ENCODE measurements at places on chromosomes 12 and 14. TPM values are rescaled to one million over a fixed set of nuclear protein-coding genes. Genes with fewer than 3 reads are reported as not detected.

DNA sequence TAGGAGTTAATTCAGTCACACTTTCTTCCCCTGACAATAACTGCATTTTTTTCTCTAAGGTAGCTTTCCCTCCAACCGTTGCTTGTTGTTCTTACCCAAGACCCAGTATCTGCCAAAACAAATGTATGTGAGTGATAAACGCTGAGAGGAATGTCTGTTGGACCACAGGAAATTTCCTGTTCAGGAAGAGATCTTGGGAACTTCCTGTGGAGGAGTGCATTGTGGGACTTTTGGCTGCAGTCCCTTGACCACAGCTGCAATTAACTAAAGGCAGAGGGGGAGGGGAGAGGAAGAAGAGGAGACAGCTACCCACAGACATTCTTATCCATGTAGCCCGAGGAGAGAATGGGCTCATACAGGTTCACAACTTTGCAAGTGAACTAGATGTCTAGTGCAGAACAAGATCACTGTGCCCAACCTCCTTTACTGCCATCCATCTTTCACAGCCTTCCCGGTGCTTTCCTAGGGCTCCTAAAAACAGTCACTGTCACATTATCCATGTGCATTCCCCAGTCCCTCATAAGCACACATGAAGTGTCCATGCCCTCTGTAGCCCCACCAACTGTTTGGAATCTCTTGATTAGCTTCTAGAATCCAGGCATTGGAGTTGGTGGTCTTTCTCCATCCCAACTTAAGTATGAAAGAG lies 149.5 kb downstream of the ETV6 start:
- H3K4me3 ChIP-seq: no peak overlapping the region
- peak overlapping the region; percentile 83 for H3K27ac ChIP-seq
- no peaks in the 10 kb centered on the region for H3K27me3 ChIP-seq
- peaks cover 5% of the 10 kb centered on the region for H3K4me1 ChIP-seq

GRCh38 chr14:86430853-86431252 lies 900.9 kb downstream of the FLRT2 start:
- no peak overlapping the region for H3K27ac ChIP-seq
- no peaks in the 10 kb centered on the region for H3K36me3 ChIP-seq
- H3K27me3 ChIP-seq: no peaks in the 10 kb centered on the region
- no peak overlapping the region for H3K4me3 ChIP-seq
- H3K4me1 ChIP-seq: no peaks in the 10 kb centered on the region
- DNase-seq: no peak

The LUM gene
- 118 TPM for total RNA-seq

DNA sequence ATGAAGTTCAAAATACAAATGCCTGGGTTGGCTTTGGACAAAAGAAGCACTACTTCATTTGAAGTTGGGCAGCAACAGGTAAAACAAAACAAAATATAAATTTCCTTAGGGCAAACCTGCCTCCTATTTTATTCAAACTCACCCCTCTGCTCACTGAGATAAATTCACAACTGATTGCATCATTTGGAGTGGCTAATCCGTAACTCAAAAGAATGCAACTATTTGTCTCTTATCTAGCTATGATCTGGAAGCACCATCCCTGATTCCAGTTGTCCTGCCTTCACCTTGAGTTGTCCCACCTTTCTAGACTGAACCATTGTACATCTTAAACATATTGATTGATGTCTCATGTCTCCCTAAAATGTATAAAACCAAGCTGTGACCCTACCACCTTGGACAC lies 145.0 kb downstream of the CCER1 start:
- no peaks in the 10 kb centered on the region for H3K4me1 ChIP-seq
- DNase-seq: no peak
- H3K36me3 ChIP-seq: no peaks in the 10 kb centered on the region
- no peaks in the 10 kb centered on the region for H3K27me3 ChIP-seq
- H3K27ac ChIP-seq: no peak overlapping the region
- H3K4me3 ChIP-seq: no peak overlapping the region

- peak; percentile 95 for DNase-seq
- H3K4me1 ChIP-seq: no peaks in the 10 kb centered on the region
- no peaks in the 10 kb centered on the region for H3K36me3 ChIP-seq
- no peaks in the 10 kb centered on the region for H3K27me3 ChIP-seq
Observed at GRCh38 chr14:68824517-68825347, 31.9 kb upstream of the ZFP36L1 start.

GRCh38 chr12:66206141-66206540 lies 17.1 kb downstream of the IRAK3 start:
- H3K4me1 ChIP-seq: no peaks in the 10 kb centered on the region
- H3K27me3 ChIP-seq: no peaks in the 10 kb centered on the region
- no peak overlapping the region for H3K27ac ChIP-seq

DNA sequence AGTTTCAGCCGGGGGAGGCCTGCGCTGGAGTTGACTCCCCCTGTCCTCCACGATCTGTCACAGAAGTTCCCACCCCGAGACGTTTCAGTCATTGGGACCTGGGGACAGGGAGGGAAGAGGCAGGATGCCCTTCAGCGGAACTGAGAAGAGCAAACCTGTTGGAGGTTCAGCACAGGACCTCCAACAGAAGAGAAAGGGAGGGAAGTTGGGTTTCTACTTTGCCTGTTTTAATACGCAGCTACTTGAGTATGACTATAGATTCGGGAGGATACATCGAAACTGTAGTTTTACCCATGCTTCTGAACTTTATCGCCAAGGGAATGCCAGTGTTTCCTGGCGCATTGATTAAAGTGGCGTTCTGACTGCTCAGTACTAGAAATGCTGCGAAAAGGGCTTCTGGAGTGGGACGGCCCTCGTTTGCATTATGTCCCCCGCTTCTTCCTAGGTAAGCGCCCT lies 2.3 kb upstream of the DUSP6 start:
- H3K36me3 ChIP-seq: no peaks in the 10 kb centered on the region
- peaks cover 6% of the 10 kb centered on the region for H3K4me1 ChIP-seq
- H3K4me3 ChIP-seq: peak overlapping the region; percentile 45

GRCh38 chr12:6376079-6376869 lies 911 bp upstream of the SCNN1A start:
- H3K4me1 ChIP-seq: no peaks in the 10 kb centered on the region
- H3K27me3 ChIP-seq: no peaks in the 10 kb centered on the region
- peak; percentile 73 for DNase-seq
- no peak overlapping the region for H3K4me3 ChIP-seq
- H3K36me3 ChIP-seq: no peaks in the 10 kb centered on the region
- no peak overlapping the region for H3K27ac ChIP-seq

The DNAI7 gene
- 0.24 TPM for total RNA-seq

DNA sequence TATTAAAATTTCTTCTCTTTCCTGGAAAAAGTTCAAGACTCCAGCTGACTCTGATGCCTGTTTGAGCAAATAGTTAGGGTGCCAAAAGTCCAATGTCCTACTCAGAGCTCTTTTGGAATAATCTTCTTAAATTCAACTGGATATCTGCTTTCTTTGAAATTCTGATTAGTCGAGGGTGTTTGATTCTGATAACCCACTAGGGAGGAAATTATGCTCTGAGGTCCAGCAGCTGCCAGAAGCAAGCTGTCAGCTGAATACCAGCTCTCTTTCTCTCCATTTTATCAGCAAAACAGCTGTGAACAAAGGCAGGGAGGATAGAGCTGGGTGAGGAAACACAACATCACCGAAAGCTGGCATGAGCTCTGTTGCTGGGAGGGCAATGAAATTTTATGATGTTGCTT lies 141.5 kb downstream of the CAND1 start:
- no peaks in the 10 kb centered on the region for H3K36me3 ChIP-seq
- H3K27ac ChIP-seq: no peak overlapping the region
- H3K4me3 ChIP-seq: no peak overlapping the region
- no peak for DNase-seq
- no peaks in the 10 kb centered on the region for H3K27me3 ChIP-seq
- H3K4me1 ChIP-seq: peaks cover 2% of the 10 kb centered on the region

The TMTC1 gene
- total RNA-seq: 69.4 TPM

The KLRC2 gene
- total RNA-seq: not detected

- H3K36me3 ChIP-seq: no peaks in the 10 kb centered on the region
- no peak overlapping the region for H3K4me3 ChIP-seq
- no peaks in the 10 kb centered on the region for H3K27me3 ChIP-seq
- DNase-seq: no peak
- H3K4me1 ChIP-seq: no peaks in the 10 kb centered on the region
Observed at GRCh38 chr14:90778571-90779255, 37.5 kb downstream of the TTC7B start.

The RFX4 gene
- total RNA-seq: not detected

GRCh38 chr14:71267007-71267513 lies 359.8 kb downstream of the PCNX1 start:
- H3K4me3 ChIP-seq: no peak overlapping the region
- H3K36me3 ChIP-seq: no peaks in the 10 kb centered on the region
- H3K27ac ChIP-seq: no peak overlapping the region

- H3K27ac ChIP-seq: no peak overlapping the region
- no peaks in the 10 kb centered on the region for H3K36me3 ChIP-seq
- H3K4me3 ChIP-seq: no peak overlapping the region
- peak; percentile 64 for DNase-seq
- H3K27me3 ChIP-seq: no peaks in the 10 kb centered on the region
Observed at GRCh38 chr14:55807053-55807880, 227.3 kb downstream of the KTN1 start.

- H3K36me3 ChIP-seq: no peaks in the 10 kb centered on the region
- no peak overlapping the region for H3K27ac ChIP-seq
- H3K27me3 ChIP-seq: no peaks in the 10 kb centered on the region
- H3K4me1 ChIP-seq: no peaks in the 10 kb centered on the region
Observed at GRCh38 chr12:108320507-108321293, 18.4 kb downstream of the CMKLR1 start.

- no peak overlapping the region for H3K4me3 ChIP-seq
- H3K27me3 ChIP-seq: no peaks in the 10 kb centered on the region
- no peak overlapping the region for H3K27ac ChIP-seq
- H3K4me1 ChIP-seq: no peaks in the 10 kb centered on the region
- DNase-seq: no peak
- no peaks in the 10 kb centered on the region for H3K36me3 ChIP-seq
Observed at GRCh38 chr12:128617304-128617833, 206.4 kb downstream of the SLC15A4 start.

- no peak for DNase-seq
- H3K4me3 ChIP-seq: no peak overlapping the region
- no peaks in the 10 kb centered on the region for H3K27me3 ChIP-seq
- no peaks in the 10 kb centered on the region for H3K36me3 ChIP-seq
Observed at GRCh38 chr12:8886502-8887284, 27.6 kb upstream of the PHC1 start.
